ENCODE measurements at places on chromosomes 6 and 20.

- DNase-seq = no peak
Measured at GRCh38 chr6:10949579-10950490, 63.0 kb downstream of the SYCP2L start.

GRCh38 chr6:161369339-161369738, 95.5 kb upstream of the AGPAT4 start:
- DNase-seq = no peak

- DNase-seq = no peak
Measured at GRCh38 chr6:19870322-19870721, 33.2 kb downstream of the ID4 start.

DNA sequence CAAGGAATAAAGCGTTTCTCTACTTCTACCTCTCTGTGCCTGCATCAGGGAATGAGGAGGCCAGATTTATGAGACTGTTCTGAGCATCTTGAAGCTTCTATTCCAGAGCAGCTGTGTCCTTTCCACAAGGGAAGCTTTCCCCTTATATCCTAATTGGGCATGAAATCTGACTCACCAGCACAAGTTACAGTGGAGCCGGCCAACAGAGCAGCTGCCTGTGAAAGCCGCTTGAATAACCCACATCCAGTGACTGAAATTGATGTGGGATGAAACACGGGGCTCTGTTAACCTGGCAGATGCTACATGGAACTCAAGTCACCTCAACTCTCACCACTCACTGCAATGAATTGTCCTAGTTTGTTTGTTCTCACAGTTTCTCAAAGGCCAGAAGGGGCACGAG, 400.3 kb downstream of the TFAP2A start:
- DNase-seq = no peak

DNA sequence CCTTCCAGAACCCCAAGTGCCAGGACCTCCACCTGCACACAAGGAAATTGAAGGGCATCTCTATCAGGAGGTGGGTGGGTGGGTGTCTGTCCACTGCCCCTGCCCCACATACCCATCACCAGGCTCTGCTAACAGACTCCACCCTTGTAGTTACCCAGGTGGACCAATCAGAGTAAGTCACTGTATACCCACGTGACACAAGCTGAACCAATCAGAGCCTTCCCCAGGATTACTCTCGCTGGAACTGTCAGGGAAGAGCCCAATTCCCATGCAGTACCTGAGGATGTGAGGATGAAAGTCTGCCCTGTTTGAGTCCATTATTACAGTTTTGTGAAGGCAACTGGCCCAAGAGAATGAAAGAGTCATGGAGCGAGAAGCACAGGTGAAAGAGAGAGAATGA, 4.2 kb downstream of the OCSTAMP start:
- no peak for DNase-seq

- no peak for DNase-seq
Measured at GRCh38 chr20:62766071-62766450, 30.2 kb upstream of the MRGBP start.

GRCh38 chr20:48421547-48421946, 406.3 kb downstream of the PREX1 start:
- no peak for DNase-seq

- no peak for DNase-seq
Measured at GRCh38 chr20:60271597-60271996, 313.4 kb downstream of the CDH26 start.

GRCh38 chr6:10391799-10392198, 23.1 kb downstream of the TFAP2A start:
- DNase-seq = no peak

DNA sequence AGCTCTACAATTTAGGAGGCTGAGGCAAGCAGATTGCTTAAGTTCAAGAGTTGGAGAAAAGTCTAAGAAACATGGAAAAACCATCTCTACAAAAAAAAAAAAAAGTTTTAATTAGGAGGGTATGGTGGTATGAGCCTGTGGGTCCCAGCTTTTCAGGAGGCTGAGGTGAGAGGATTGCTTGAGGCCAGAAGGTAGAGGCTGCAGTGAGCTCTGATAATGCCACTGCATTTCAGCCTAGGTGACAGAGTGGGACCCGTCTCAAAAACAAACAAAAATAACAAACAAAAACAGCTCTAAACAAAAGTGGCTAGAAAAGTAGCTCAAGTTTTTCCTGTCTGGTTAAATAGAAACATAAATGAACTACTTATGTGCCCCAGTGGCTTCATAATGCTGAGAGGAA, 2133.6 kb upstream of the DEFB115 start:
- DNase-seq = no peak

DNA sequence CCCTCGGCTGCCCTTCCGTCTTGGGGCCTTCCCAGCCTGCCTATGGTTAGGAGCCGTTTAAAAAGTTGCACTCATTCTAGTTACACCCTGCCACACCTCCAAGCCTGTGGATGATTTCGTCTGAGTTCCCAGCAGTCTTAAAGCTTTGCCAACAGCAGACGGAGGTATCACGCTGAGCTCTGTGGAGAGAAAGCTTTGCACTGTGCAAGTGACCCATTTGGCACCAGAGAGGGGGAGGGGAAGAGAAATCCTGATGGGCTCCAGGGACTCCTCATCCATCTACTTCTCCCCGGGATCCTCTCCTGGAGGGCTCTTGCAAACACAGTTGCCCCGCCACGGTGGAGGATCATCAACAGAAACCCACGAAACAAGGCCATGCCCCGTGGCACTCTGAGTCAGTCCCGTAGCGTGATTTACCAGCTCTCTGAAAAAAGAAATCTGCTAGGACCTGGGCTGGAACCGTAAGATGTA, 98.8 kb upstream of the CITED2 start:
- no peak for DNase-seq

DNA sequence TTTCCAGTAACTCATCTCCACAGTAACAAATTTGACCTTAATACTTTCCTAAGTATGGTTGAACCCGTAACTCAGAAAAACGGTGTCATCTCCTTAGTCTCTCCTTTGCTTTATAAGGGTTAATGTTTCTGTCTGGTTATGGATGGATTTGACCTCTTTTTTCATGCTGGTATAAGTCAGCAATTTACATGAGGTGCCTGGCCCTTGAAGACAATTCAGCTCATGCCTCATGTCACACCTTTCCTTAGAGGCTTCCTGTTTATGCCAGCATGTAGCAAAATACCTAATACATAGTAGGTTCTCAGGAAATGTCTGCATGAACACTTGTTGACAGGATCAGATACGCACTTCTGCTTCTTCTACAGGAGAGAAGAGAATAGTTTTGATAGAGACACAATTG, 37.7 kb upstream of the C20orf144 start:
- DNase-seq = no peak

DNA sequence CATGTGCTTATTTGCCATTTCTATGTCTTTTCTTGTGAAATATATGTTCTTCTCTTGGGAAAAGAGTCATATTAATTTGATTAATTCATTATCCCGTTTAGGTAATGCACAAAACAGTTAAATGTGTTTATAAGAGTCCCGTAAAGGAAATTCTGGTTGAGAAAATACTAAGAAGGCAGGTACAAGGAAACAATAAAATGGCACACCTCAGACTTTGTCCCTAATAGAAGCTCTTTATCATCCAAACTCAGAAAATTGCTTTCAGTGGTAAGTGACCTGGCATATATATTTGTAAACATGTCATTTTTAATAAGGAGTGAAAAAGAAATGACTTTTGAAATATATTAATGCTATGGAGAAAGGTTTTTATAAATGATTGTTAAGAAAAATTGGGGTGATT, 540.5 kb upstream of the CITED2 start:
- DNase-seq = no peak
